ENCODE measurements at places on chromosomes 6 and 20.

- DNase-seq: peak; percentile 75
These were observed 1.8 kb downstream of the RBCK1 start for GRCh38 chr20:409697-410559.

- peak; percentile 18 for DNase-seq
These were observed 258.8 kb downstream of the ARHGAP18 start for GRCh38 chr6:129451187-129451586.

GRCh38 chr6:33742092-33742491, 4.6 kb downstream of the IP6K3 start:
- DNase-seq: peak; percentile 49

DNA sequence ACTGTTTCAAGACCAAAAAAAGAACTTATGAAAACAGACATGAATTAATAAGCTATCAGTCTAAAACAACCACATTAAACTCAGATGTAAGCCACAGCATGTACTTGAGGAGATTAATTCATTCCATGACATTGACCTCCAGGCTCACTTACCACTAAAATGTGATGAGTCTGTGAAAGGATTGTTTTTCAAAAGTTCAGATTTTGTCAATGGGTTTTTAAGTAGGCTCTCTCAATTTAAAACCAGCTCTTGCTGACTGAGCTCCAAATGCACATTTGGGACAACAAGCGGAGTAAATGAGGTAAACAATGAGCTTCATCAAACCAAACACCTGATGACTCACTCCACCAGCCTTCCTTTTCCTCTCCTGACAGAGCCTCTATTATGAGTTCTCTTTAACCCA, 197.0 kb downstream of the SIM1 start:
- DNase-seq: no peak

GRCh38 chr6:127083963-127084310, 34.5 kb upstream of the RSPO3 start:
- DNase-seq: no peak

DNA sequence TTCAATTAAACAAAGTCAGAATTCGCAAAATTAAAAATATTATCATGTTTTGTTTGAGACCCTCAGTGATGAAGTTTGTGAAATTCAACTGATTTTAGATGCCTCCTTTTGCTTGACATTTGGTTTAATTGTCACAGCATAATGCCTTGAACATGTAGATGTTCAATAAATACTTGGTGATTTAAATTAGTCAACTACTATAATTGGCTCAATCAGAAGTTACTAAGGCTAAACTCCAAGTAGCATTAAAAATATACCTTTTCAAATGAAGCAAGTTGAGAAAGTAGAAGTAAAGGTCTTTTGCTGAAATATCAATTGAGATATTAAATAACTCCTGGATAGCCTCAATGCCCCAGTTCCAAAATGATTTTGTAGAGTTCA, 145.8 kb upstream of the AKIRIN2 start:
- no peak for DNase-seq

- DNase-seq: no peak
These were observed at the start of gene SSTR4 for GRCh38 chr20:23034721-23035671. TSS of gene SSTR4 (plus strand) at chr20:23035312. CDS start at chr20:23035484, 172 bp downstream.

DNA sequence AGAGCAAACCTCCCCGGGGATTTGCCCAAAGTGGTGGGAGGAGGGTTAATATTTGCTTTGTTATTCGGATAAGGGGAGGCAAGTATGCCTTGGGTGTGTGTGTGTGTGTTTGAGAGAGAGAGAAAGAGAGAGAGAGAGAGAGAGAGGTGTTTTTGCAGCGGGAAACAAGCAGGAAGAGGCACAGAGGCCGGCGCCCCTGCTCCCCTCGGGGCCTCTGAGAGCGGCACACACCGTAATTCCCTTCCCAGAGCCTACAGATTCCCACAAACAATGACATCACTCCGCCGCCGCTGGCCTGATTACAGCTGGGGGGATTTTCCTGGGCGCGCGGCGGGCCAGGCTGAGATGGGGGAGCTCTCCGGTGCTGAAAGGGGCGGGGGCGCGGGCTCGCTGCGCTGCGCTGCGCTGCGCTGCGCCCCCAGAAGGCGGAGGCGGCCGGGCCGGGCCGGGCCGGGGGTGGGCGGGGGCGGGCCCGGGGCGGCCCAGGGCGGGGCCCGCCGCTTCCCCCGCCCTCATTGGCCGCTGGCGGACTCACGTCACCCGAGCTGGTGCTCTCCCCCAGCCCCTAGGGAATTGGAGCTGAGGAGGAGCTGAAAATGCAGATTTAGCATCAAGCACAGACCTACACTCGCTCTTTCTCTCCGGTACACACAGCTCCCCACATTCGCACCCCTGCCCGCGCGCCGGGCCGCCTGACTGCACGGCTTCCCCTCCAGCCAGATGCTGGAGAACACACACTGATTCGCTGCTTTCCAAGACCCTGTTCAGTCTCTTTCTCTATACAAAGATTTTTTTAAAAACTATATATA, at the start of gene PCSK2:
PCSK2 (plus strand) TSS at position 631 of the 809 bp plus-strand sequence. CDS start 266 bp downstream, outside the sequence.
- DNase-seq: peak; percentile 16

- no peak for DNase-seq
These were observed 69.3 kb upstream of the EYS start for GRCh38 chr6:65776332-65776731.

DNA sequence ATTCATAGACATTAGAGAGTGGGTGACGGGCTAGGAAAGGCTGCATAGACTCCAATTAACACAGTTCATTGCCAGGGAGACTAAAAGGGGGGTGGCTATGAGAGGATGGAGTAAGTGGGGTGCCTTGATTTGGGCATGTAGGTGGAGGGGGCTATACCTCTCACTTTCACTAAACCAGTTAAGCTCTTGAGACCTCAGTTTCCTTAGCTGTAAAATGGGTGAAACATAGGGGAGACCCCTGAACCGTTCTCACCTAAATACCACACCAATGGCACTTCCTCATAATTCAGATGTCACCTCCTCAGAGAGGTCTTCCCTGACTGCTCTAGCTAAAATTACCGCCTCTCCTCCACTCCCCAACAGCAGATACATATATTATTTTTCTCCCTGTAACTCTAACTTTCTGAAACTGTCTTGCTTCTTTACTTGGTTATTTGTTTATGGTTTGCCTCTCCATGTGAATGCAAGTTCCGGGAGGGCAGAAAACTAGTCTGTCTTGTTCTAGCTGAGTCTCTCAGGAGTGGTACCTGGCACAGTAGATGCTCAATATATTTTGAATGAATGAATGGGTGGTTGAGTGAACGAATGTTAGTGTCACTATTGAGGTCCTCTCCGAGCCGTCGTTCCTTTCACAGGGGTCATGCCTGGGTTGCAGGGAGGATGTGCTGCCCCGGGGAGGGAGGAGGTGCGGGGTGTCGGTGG, 615 bp upstream of the EYA2 start:
- DNase-seq: no peak

- DNase-seq: no peak
These were observed 15.4 kb upstream of the KIAA1755 start for GRCh38 chr20:38275815-38276550.

DNA sequence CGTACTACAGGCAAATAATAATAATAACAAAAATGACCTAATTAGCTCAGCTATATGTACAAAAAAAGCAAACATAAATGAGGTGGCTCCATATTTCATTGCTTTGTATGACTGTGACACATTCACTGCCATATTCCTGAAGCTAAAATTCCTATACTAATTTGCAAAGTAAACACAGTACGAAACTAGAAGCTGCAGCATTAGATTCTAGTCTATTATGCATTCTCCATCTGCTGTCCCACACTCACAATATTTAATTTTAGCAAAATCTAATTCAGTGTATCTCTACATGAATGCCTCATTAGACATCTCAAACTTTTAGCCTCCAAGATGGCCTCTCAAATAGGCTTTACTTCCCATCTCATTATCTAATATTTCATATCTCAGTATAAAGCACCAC, 55.1 kb downstream of the ATG5 start:
- DNase-seq: no peak

GRCh38 chr6:27478141-27478705, 5.3 kb upstream of the ZNF184 start:
- DNase-seq: no peak

DNA sequence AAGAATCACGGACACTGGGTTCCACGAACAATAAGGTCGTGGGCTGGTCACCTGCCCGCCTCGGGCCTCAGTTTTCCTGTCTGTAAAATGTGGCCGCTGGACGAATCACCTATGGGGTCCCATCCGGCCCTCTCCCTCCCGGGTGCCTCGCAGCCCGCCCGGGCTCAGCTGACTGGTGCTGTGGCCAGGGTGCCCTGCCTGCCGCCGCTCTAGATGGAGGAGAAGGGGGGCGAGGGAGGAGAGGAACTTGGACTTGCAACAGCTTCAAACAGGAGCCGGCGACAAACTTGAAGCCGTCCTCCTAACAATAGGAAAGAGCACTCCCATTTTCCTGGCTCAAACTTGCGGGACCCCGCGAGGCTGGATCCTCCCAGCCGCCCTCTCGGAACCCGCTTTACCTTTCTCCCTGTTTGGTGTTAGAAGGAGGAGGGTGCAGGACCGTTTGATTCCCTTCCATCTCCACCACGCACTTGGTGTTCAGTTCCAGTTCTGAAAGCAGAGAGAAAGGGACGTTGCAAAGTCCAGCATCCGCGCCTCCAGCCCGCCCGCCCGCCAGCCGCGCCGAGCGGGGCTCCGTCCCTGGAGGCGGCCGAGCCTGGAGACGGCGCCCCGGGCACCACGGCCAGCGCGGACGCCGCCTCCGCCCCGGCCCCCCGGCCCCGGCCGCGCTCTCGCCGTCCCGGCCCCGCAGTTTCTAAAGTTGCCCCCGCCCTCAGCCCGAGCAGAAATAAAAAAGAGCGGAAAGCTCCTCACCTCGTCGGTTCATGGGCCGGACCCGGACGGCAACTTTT, 584 bp downstream of the KIF13A start:
- DNase-seq: peak; percentile 61

GRCh38 chr6:91569071-91569470, 982.2 kb upstream of the MAP3K7 start:
- no peak for DNase-seq

DNA sequence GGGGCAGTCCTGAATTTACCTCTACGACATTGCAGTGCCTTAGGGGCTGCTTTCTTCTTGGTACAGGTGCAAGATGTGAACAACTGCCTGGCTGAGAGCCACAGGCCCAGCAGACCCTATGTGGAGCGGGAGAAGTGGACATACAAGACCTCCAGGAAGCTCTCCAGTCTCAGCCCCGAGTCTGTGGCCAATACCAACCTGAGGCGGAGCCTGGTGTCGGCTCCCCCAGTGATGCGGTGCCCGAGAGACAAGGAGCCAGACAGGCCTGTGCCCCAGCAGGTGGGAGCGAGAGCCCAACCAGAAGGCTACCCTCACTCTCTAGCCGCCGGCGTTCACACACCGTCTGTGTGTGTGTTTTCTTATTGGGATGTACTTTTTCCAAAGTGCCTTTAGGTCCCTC, 59.6 kb downstream of the EFCAB8 start:
- DNase-seq: no peak

GRCh38 chr6:36118550-36119107, 11.7 kb upstream of the MAPK13 start:
- DNase-seq: peak; percentile 48

- no peak for DNase-seq
These were observed 159.8 kb downstream of the PLCB1 start for GRCh38 chr20:8291873-8292272.

- no peak for DNase-seq
These were observed 244.5 kb upstream of the JARID2 start for GRCh38 chr6:15001326-15001910.

DNA sequence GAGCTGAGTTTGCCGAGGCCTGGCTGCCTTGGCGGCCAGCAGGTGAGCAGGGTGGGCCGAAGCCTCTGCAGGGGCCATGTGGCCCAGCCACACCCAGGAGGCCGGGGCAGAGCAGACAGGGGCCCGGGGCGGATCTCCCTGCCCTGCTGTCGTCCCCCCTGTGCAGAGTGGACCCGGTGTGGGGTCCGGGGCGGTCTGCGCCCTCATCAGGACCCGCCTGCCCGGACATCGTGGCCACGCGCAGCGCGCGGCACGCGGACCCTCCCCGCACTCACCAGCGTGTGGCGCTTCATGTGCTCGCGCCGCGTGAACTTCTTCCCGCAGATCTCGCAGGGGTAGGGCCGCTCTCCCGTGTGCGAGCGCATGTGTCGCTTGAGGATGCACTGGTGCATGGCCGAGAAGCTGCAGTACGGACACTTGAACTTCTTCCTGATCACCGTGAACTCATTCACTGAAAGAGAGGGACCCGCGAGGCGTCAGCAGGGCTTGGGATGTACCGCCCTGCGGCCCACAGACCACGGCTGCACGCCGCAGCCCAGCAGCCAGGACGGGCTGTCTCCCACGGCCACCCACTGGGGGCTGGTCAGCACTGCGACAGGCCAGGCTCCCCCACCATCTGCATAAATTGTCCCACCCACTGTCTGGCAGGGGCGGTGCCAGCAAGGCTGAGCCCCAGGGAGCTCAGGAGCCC, 13.0 kb downstream of the SLC2A4RG start:
- no peak for DNase-seq

DNA sequence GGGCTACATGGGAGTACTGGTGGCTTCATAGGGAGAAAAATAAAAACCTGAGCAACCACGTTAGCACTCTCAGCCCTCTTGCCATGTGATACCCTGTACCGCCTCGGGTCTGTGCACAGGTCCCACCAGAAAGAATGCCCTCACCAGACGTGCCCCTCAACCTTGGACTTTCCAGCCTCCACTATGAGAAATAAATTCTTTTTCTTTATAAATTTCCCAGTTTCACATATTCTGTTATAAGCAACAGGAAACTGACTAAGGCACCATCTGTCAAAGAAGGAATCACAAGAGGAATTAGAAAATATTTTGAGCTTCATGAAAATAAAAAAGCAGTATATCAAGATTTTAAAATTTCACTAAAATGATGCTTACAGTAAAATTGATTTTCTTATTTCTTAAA, 168.4 kb upstream of the BMP5 start:
- DNase-seq: no peak

GRCh38 chr6:167296902-167297301, 5.8 kb downstream of the UNC93A start:
- no peak for DNase-seq

DNA sequence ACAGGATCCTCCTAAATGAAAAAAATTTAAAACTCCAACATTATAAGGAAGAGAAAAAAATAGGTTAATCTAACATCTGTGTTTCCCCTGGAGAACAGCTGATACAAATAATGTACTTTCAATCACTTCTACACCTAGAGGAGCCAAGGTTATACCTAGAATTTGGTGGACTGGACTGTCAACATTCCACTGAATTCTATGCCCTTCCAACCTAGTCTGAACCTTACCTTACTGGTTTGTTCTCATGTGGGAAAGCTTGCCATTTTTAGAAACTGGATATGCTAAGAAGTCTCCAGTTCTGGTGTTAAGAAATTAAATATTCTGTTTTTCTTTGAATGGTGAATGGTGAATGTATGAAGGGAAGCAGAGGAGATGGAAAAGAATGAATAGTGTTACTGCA, 162.4 kb downstream of the DST start:
- no peak for DNase-seq

DNA sequence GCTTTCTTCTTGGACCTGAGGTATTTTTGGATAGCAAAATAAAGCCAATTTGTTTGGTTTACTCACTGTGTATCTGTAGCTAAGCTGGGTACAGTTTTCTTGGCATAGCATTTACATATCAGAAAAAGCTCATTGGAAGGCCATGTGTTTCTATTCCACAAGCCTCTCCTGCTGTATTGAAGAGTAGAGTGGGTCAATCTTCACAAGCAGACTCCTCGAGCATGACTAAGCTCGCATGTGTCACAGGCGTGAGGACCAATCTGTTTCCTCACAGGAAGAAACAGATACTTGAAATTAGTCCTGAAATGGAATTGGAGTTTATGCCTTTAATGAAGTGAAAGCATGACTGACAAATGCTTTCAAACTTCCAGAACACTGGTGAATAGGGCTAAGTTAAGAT, 1279.0 kb upstream of the MAP3K7 start:
- DNase-seq: peak; percentile 25

Data from myocyte (in vitro differentiated cells).